ENCODE measurements at places on chromosomes 2 and 18.

DNA sequence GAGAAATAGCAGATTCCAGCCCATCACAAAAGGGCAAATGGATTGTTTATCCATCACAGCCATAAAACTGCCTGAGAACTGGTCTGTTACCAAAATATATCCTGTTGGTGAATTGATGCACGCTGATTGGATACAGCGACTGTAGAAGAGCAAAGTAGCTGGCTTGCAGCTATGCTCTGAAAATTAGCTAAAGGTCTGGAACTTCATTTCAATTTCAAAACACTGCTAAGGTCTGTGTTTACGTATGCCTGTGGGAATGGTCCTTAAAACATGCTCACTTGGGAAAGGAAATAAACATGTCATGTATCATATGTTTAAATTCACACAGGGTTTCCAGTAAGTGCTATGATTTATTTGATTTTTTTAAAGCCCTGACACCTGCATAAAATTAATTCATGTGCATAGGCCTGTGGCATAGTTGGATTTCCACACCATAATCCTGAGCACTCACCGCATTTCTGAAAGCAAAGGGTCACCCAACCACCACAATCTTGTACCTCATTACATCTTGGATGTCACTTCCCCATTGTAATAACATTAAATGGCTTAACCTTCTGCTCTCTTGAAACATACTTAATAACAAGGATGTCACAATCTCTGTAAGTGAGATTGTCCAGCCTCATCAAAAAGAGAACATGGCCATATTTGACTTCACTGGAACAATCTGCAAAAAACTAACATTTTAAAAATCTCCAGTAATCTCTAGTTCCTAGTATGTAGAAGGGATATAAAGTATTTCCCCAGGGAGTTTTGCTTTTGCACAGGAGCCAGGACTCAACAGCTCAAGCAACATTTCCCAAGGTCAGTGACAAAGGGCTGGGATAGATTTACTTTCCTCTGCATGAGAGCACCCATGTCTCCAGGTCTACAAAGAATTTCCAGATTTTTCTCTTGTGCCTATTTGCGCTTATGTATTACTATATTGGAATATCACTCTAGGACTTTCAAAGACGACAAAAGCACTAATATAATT is 109.8 kb downstream of the FARSB start:
- DNase-seq: no peak

- no peak for DNase-seq
These were observed 84.8 kb upstream of the ITGA6 start for GRCh38 chr2:172342611-172343010.

DNA sequence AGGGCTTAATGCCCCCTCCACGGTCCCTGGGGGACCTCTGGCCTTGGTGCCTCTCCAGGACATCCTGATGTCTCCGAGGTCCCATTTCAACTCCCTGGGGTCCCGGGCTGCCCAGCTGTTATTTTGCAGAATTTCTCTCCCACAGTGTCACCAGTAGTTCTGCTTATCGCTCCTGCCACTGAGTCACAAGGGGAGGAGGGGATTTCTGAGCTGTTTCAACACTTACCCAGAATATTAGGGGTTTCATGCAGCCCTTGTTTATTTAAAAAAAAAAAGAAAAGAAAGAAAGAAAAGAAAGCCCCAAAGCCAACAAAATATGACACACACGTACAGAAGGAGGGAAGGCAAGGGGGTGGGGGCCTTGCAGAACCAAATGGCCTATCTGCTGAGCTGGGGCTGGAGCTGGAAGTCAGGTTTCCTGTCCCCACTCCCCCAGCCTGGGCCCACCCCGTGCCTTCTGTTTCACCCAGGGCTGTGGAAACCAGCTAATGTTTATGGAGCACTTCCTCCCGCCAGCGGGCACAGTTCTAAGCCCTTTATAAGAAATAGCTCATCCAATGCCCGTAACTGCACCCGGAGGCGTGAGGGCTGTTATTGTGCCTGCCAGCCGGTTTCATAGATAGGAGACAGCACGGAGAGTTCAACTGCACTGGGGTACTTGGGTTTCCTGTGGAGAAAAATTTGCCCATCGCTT is 8.4 kb upstream of the ARID5A start:
- DNase-seq: no peak

DNA sequence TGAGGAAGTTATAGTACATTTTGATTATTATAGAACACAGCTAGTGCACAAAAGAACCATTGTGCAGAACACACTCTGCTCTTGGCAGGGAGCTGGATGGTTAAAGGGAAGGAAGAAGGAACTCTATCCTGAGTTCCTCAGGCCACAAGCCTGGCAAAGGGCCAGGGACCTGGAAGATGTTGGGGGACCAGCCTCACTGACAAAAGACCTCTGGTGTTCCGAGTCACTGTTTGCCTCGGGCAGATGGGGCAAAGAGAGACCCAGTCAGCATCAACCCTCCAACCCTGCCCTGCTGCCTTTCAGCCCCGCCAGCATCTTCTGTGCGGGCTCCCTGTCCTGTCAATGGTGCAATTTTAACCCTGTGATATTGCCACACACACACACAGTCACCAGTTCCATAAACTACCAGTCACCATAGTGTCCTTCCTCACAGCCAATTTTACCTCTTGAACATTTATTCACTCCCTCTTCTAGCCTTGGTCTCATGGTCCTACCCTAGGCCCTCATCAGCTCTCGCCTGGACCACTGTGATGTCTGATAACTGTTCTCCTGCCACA is 21.9 kb downstream of the NEMP2 start:
- no peak for DNase-seq

DNA sequence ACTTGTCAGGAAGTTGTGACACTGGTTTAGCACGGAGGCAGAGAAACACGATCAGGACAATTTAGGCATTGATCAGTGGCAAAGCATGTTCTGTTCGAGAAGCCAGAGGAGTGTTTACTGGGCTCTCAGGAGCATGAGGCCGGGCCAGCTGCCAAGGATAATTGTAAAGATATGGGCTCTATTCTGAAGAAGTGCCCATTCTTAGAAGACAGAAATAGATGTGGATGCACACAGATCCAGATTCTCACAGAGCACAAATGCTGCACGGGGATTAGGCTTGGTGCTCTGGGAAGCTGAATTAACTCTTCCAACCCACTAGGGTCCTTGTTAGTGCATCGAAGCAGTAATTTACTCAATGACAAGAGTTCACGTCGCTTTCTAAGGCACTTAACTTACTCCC is 16.2 kb downstream of the AFF3 start:
- peak; percentile 3 for DNase-seq

DNA sequence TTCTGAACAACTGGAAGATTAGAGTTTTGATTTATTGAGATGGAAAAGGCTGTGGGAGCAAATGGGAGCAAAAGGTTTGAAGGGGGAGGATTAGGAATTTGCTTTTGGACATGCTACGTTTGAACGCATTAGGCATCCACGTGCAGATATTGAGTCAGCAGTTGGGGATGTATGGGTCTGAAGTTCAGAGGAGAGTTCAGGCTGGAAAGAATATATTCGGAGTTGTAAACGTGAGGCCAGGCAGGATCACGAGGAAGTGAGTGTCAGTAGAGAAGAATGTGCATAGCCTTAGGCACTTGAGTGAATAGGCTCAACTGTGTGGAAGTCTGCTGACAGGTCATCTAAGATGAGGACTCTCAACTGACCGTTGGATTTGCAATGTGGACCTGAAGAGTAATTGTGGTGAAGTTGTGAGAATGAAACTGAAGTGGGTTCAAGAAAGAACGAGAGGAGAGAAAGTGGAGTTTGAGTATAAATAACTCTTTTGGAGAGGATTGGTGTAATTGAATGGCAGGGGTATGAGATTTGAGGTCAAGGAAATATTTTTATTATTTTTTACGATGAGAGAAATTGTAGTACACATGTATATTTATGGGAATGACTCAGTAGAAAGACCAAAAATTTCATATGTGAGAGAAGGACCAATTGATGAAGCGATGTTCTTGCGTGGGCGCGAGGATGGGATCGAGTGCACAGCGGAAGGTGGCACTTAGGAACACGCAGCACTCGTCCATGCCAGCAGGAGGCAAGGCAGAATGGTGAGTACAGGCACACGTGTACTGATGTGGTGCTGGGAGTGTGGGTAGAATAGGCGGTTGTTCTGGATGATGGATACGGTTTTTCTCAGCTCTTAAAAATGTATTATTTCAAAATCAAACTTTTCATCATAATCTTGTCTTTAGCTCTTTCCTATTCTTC is 40.5 kb upstream of the POLE4 start:
- DNase-seq: no peak

DNA sequence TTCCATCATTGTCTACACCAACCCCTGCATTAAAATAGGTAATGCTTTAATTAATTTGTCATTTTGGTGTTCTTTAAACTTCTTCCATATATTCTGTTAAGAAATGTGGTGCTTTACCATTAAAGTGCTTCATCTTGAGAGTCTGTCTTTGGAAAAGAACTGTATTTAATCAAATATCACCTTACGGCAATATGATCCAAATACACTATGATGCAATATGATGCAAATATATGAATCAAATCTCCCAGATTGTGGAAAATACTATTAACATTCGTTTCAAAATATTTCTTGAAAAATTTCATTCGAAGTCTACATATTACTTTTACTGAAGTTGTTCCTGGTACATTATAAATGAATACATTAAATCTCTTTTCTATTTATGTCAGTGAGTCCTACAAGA is 23.0 kb downstream of the VPS4B start:
- DNase-seq: no peak

GRCh38 chr2:241932899-241933178 is 63.3 kb downstream of the RTP5 start:
- no peak for DNase-seq

DNA sequence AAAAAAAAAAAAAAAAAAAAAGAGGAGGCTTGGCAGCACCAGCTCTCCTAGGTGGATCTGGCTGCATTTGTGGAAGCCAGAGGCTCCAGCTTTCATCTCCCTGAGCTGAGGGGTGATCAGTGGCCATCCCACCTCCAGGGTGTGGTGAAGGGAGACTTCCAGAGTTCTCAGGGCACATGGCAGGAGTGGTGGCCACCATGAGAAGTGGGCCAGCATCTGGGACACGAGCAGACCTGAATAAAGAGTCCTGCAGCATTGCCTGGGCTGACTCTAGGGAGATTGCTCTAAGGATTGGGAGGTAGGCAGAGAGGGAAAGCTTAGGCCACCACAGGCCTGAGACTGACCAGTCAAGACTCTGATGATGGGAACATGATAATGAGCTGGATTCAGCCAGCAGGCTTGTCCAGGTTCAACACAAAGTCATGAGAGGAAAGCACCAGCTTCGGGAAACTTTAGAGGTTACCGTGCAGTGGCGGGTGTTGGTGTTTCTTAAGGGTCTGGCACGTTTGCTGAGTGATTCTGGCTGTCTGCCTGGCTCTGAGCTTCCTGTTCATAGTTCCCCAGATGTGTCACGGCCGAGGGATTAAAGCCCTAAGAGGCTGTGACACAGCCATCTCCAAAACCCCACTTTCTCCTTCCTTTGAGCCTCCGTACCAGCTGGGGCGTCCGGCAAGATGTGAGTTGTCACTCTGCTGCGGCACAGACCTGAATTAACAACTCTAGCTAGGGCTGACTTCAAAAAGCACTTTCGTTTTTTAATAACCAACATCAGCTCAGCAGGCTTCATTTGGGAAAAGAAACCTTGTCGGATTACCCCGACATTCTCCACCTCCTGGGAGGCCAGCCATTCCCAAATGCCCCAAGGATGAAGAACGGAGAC is 38.3 kb upstream of the IL1R1 start:
- no peak for DNase-seq

- DNase-seq: no peak
These were observed 118.3 kb downstream of the CAMKMT start for GRCh38 chr2:44480068-44480467.

DNA sequence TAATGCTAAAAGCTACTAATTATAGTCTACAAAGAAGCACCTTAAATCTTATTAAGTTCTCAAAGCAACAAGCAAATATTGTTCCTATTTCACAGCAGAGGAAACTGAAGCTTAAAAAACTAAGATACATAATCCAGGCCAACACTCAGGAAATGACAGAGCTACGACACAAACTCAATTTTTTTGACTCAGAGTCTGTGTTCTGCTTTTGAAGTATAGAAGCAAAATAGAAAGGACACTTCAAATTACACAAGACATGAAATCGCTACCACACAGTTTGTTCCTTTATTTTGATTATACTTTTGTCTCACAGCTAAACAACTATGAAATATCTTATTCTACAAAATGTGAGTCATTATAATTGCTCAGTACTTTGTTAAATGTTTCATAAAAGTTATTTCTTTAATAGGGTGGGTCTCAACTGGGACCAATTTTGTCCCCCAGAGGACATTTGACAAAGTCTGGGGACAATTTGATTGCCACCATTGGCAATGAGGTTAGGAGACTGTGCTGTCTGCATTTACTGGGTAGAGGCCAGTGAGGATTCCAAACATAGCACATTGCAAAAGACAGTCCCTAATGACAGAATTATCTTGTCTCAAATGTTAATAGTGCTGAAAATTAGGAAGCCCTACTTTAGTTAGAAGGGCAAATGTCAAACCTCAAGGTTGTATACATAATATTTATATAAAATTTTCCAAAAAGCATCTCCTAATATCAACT is 101.5 kb upstream of the GRB14 start:
- no peak for DNase-seq

- DNase-seq: no peak
These were observed 53.2 kb downstream of the NEMP2 start for GRCh38 chr2:190481339-190481738.

GRCh38 chr2:174593574-174594203 is 3.9 kb downstream of the WIPF1 start:
- DNase-seq: no peak

GRCh38 chr18:49597157-49597931 is 35.5 kb downstream of the LIPG start:
- no peak for DNase-seq

GRCh38 chr2:199455210-199455544 is 2.6 kb downstream of the SATB2 start:
- DNase-seq: no peak

DNA sequence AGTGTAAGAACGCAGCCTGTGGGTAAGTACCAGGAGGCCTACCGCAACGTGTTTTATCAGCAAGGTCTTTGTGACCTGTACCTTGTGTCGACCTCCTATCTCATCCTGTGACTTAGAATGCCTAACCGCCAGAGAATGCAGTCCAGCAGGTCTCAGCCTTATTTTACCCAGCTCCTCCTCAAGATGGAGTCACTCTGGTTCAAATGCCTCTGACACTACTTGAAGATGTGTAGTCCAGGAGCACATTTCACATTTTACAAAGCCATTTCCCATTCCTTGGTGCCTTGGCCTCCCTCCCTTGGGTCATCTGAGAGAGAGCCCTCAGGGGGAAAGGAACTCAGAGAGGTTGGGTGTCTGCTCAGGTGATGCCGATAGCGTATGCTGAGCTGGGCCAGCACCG is 6.6 kb upstream of the HPCAL1 start:
- DNase-seq: no peak

DNA sequence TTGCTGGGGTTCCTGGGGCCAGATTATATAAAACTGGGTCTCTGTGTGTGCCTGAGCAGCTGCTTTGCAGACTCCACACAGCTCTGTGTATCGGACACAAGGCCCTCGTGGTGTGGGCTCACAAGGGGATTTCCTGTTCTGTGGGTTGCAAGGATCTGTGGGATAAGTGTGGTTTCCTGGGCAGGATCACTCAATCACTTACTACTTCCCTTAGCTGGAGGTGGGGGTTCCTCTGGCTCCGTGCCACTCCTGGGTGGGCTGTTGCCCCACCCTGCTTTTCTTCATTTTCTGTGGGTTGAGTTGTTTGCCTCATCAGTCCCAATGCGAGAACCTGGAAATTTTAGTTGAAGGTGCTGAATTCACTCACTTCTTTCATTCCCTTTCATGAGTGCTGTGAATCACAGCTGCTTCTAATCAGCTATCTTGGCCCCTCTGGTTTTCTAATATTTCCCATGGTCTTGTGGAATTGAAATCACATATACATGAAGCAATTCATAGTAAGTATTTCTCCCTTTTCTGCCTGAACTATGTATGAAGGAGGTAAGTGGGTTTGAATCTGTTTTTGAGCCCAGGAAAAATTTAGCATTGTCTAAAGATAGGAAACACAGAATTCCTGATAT is 196.3 kb downstream of the DCDC2C start:
- no peak for DNase-seq
